ENCODE measurements at places on chromosomes 16 and 17. TPM values are rescaled to one million over a fixed set of nuclear protein-coding genes. Genes with fewer than 3 reads are reported as not detected.

The MT4 gene
- not detected for total RNA-seq

The CHMP1A gene
- 101 TPM for total RNA-seq

The CACNG5 gene
- total RNA-seq, result not detected

The TERB1 gene
- 0.40 TPM for total RNA-seq

The FN3K gene
- 22.0 TPM for total RNA-seq

The TBKBP1 gene
- 25.1 TPM for total RNA-seq

The NOTUM gene
- total RNA-seq, result not detected

The TBC1D3E gene
- not detected for total RNA-seq

The KRTAP16-1 gene
- total RNA-seq, result not detected

The TMEM238L gene
- not detected for total RNA-seq

The ZNF594 gene
- 9.5 TPM for total RNA-seq

The HS3ST3A1 gene
- 10.9 TPM for total RNA-seq

The TSC2 gene
- total RNA-seq, result 49.1 TPM

The CCL8 gene
- not detected for total RNA-seq

The ZNF423 gene
- 7.0 TPM for total RNA-seq

The KRT40 gene
- total RNA-seq, result not detected

Measured in gastroesophageal sphincter (tissue), 4 donors.